MCF 10A (cell line): ENCODE measurements at places on chromosomes 2 and 18. TPM values are rescaled to one million over a fixed set of nuclear protein-coding genes. Genes with fewer than 3 reads are reported as not detected.

The TRAK2 gene
- 11.5 and 19.9 TPM in 2 replicates for total RNA-seq

The DES gene
- not detected in 2 replicates for total RNA-seq

The CNGA3 gene
- not detected in 2 replicates for total RNA-seq

The MARCO gene
- 1.5 and 2.4 TPM in 2 replicates for total RNA-seq

The CYP27A1 gene
- 0.12 TPM in 1 of 2 replicates, not detected in the other for total RNA-seq

The SCG2 gene
- 0.52 and 0.84 TPM in 2 replicates for total RNA-seq

The ABCB11 gene
- 0.05 TPM in 1 of 2 replicates, not detected in the other for total RNA-seq

The KCTD1 gene
- 29.5 and 37.9 TPM in 2 replicates for total RNA-seq

The TLX2 gene
- not detected in 2 replicates for total RNA-seq

The SPAG16 gene
- 11.5 and 14.3 TPM in 2 replicates for total RNA-seq

The CEBPZOS gene
- 38.5 and 64.5 TPM in 2 replicates for total RNA-seq

The SKA1 gene
- 7.8 and 18.7 TPM in 2 replicates for total RNA-seq

The RESP18 gene
- not detected in 2 replicates for total RNA-seq

The OTOF gene
- total RNA-seq: not detected in 2 replicates

DNA sequence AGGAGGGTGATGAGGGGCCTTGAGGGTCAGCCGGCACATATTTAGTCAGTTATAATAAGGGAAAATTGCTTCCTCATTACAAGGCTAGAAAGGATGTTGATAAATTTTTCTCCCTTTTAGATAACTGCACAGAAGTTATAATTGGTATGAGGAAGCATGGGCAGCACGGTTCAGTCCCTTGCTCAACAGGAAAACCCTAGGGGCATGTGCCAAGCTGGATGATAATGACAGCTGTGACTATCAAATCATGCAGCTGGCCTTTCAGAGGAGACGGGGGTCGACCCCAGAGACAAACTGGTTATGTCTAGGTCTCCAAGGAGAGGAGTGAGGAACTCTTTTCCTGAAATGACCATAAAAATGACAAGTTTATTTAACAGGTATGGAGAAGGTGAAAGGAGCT, 448.1 kb upstream of the VRK2 start:
- H3K4me1 ChIP-seq: peaks cover 7% of the 10 kb centered on the region
- H3K4me3 ChIP-seq: no peak overlapping the region
- H3K36me3 ChIP-seq: no peaks in the 10 kb centered on the region

DNA sequence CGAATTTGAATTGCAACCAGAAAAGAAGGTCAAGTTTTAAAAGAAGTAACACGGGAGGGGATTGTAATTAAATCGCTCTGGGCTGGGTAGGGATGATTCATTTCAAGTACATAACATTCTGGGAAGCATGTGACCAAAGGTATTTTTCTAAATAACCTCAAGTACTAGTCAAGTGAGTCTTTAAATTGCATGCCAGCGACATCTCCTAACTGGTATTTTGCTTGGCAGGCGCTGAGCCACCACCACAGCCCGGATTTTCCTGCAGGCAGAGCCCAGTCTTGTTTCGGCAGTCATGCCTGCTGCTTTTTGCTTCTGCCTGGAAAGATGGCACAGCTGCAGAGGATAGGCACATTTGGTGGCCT, 33.7 kb upstream of the NPAS2 start:
- DNase-seq: peak; percentile 91
- peaks cover 6% of the 10 kb centered on the region for H3K36me3 ChIP-seq
- no peaks in the 10 kb centered on the region for H3K27me3 ChIP-seq
- H3K27ac ChIP-seq: peak overlapping the region; percentile 21

- peaks cover 76% of the 10 kb centered on the region for H3K36me3 ChIP-seq
- H3K4me3 ChIP-seq: no peak overlapping the region
- DNase-seq: no peak
- H3K4me1 ChIP-seq: peaks cover 8% of the 10 kb centered on the region
Observed at GRCh38 chr2:135965756-135966155, 19.7 kb downstream of the DARS1 start.

GRCh38 chr2:32135409-32135808, 30.3 kb upstream of the SLC30A6 start:
- no peak overlapping the region for H3K4me3 ChIP-seq
- no peaks in the 10 kb centered on the region for H3K27me3 ChIP-seq
- no peak overlapping the region for H3K27ac ChIP-seq
- H3K36me3 ChIP-seq: peaks cover 54% of the 10 kb centered on the region

DNA sequence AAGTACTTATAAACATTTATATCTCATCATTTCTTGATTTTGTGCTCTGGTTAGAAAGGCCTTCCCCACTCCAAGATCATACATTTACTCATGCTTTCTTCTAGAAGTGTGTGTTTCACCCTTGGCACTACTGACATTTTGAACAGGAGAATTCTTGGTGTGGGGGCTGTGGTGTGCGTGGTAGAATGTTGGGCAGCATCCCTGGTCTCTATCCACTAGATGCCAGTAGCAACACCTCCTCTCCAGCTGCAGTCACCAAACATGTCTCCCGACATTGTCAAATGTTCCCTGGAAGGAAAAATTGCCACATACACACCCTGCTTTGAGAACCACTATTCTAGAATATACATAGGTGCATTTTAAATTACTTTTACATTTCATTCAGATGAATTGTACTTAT, 8.7 kb upstream of the TGIF1 start:
- DNase-seq: peak; percentile 47
- no peak overlapping the region for H3K4me3 ChIP-seq
- H3K27ac ChIP-seq: no peak overlapping the region
- no peaks in the 10 kb centered on the region for H3K36me3 ChIP-seq

GRCh38 chr2:170481201-170481600, 233.9 kb upstream of the SP5 start:
- no peak overlapping the region for H3K27ac ChIP-seq
- H3K36me3 ChIP-seq: no peaks in the 10 kb centered on the region
- H3K4me1 ChIP-seq: no peaks in the 10 kb centered on the region

- peaks cover 11% of the 10 kb centered on the region for H3K4me1 ChIP-seq
- no peak overlapping the region for H3K27ac ChIP-seq
- no peak for DNase-seq
- no peaks in the 10 kb centered on the region for H3K27me3 ChIP-seq
- H3K36me3 ChIP-seq: no peaks in the 10 kb centered on the region
- H3K4me3 ChIP-seq: no peak overlapping the region
Observed at GRCh38 chr18:50844960-50845359, 25.1 kb upstream of the MRO start.

- peaks cover 68% of the 10 kb centered on the region for H3K27me3 ChIP-seq
- no peak for DNase-seq
- H3K27ac ChIP-seq: no peak overlapping the region
- no peaks in the 10 kb centered on the region for H3K36me3 ChIP-seq
Observed at GRCh38 chr18:50475538-50476193, 84.2 kb upstream of the MAPK4 start.

DNA sequence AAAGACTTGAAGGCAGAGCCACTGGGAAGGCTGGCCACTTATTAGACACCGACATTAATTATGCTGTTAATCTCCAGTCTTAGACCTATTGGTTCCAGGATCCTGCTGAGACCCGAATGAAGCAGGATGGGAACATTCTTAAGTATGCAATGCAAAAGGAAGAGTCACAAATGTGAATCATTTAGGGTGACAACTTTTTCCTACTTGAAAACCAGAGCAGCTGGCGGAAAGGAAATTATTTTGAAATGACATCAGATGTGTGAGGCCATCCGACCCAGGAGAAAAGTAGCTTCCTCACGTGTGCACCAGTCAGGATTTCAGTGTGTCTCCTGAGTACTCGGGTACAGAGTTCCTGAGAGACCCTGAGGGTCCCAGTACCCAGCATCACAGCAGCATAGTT, 222.9 kb upstream of the NCKAP5 start:
- no peak for DNase-seq
- H3K27ac ChIP-seq: no peak overlapping the region
- H3K27me3 ChIP-seq: no peaks in the 10 kb centered on the region
- no peak overlapping the region for H3K4me3 ChIP-seq

DNA sequence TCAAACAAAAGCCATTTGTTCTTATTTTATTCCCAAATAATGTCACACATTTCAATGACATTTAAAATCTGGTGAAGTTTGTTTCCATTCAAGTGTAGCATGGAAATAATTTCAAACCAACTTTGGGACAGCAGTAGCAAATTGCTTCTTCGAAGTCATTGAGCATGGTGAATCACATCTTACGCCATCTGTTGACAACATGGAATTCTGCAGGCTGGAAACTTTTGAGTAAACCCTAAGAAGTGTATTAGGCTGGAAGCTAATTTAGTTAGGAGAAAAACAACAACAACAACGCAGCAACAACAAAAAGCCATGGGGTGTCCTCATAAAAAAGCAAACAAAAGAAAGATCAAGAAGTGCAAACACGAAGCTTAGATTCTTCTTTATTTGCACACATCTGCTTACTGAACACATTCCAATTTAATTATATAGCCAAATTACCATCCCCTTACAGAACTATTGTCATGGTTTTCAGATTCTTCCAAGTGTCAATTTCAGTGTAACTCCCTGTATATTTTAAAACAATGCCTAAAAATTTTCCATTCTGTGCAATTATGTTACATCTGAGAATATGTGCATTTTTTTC, 659.0 kb upstream of the CDH7 start:
- no peaks in the 10 kb centered on the region for H3K4me1 ChIP-seq
- peaks cover 12% of the 10 kb centered on the region for H3K27me3 ChIP-seq
- peak; percentile 55 for DNase-seq
- no peak overlapping the region for H3K4me3 ChIP-seq

GRCh38 chr2:230879271-230879882, 14.6 kb downstream of the ITM2C start:
- H3K4me3 ChIP-seq: no peak overlapping the region
- peaks cover 4% of the 10 kb centered on the region for H3K4me1 ChIP-seq
- no peaks in the 10 kb centered on the region for H3K36me3 ChIP-seq
- no peaks in the 10 kb centered on the region for H3K27me3 ChIP-seq
- DNase-seq: no peak

DNA sequence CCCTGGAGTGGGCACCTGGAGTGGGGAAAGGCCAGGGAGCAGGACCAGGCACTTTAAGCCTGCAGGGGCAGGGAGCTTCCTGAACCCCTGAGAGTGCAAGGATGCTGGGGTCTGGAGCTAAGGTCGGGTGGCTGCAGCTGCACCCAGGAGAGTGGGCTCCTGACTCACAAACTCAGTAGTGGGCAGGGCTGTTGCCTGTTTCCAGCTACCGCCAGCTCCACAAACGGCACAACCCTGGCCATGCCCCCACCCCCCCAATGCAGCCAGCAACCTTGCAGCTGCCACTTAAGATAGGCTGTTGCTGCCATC, 688.8 kb downstream of the NYAP2 start:
- peaks cover 6% of the 10 kb centered on the region for H3K4me1 ChIP-seq
- H3K36me3 ChIP-seq: no peaks in the 10 kb centered on the region
- no peaks in the 10 kb centered on the region for H3K27me3 ChIP-seq
- no peak overlapping the region for H3K4me3 ChIP-seq
- H3K27ac ChIP-seq: no peak overlapping the region

- H3K4me1 ChIP-seq: no peaks in the 10 kb centered on the region
- H3K27ac ChIP-seq: no peak overlapping the region
- peaks cover 63% of the 10 kb centered on the region for H3K27me3 ChIP-seq
- no peak overlapping the region for H3K4me3 ChIP-seq
Observed at GRCh38 chr2:239758279-239758877, 266.8 kb downstream of the NDUFA10 start.

DNA sequence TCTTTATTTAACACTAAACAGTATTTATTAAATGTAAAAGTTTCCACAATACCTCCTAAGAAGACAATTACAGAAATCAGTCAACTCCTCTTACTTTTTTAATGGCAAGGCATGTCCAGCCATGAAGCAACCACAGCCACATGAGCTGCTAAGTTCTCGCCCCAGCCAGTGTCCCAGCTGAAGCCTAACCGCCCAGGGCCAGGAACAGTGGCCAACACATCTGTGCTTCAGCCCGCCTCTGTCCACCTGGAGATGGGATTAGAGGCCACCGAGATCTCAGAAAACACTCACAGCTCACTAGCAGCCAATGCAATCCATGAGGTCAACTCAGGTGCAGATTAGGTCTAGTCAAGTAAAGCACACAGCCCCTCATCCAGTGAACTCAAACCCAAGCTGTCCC, 40.2 kb downstream of the PID1 start:
- peaks cover 26% of the 10 kb centered on the region for H3K4me1 ChIP-seq
- H3K4me3 ChIP-seq: no peak overlapping the region
- peaks cover 47% of the 10 kb centered on the region for H3K36me3 ChIP-seq

- no peak overlapping the region for H3K27ac ChIP-seq
- no peaks in the 10 kb centered on the region for H3K4me1 ChIP-seq
- no peak overlapping the region for H3K4me3 ChIP-seq
- H3K27me3 ChIP-seq: peaks cover 23% of the 10 kb centered on the region
- DNase-seq: no peak
- no peaks in the 10 kb centered on the region for H3K36me3 ChIP-seq
Observed at GRCh38 chr2:100544911-100545596, 17.7 kb upstream of the PDCL3 start.

GRCh38 chr2:220961143-220961860, 610.8 kb downstream of the EPHA4 start:
- DNase-seq: no peak
- no peak overlapping the region for H3K4me3 ChIP-seq
- no peaks in the 10 kb centered on the region for H3K27me3 ChIP-seq
- H3K4me1 ChIP-seq: no peaks in the 10 kb centered on the region
- H3K36me3 ChIP-seq: no peaks in the 10 kb centered on the region

DNA sequence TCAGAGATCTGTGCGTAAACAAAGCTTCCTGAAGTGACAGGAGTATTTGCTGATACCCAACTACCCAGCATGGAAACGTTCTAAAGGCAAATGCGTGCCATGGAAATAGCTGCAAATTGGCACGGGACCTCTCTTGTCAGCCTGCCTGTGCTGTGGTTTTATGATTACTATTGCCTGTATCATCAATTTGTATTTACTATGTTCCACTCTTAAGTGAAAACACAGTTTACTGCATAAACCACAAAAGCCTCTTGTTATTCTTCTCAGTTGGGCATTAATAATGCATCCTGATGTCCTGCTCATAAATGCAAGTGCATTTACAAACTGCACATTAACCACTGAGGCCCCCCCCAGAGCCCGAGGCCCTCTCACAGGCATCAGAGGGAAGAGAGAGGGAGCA, 196.6 kb upstream of the SLC35G4 start:
- H3K27ac ChIP-seq: no peak overlapping the region
- H3K36me3 ChIP-seq: no peaks in the 10 kb centered on the region
- no peak for DNase-seq
- no peak overlapping the region for H3K4me3 ChIP-seq

DNA sequence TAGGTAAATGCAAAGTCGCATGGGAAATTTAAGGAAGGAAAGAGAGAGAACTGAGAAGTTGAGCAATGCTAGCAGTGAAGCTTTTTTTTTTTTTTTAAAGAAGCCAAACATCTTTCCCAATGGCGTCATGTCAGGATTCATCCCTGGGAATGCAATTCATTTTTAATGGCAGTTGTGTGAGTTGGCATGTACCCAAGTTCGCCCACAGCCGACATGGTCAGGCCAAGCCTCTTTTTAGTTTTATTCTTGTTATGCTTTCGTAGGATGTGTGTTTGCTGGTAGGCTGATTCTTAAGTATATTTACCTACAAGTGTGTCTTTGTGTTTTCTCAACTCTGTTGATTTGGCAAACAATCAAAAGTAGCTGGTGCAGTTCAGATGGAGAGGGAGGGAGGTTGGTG, 127.6 kb upstream of the ITGA6 start:
- no peaks in the 10 kb centered on the region for H3K27me3 ChIP-seq
- peak overlapping the region; percentile 61 for H3K4me3 ChIP-seq
- peaks cover 6% of the 10 kb centered on the region for H3K36me3 ChIP-seq
- peak overlapping the region; percentile 68 for H3K27ac ChIP-seq
- peaks cover 26% of the 10 kb centered on the region for H3K4me1 ChIP-seq
